Activated T-cell treated with anti-CD3 and anti-CD28 coated beads, Interleukin-2, amount 50 U/mL, for 72 hours (primary cell): ENCODE measurements at places on chromosomes 5 and 9.

GRCh38 chr9:130246126-130246525, 19.4 kb upstream of the HMCN2 start:
- no peak for DNase-seq

- no peak for DNase-seq
Measured at GRCh38 chr9:12735665-12736064, 39.2 kb upstream of the LURAP1L start.

DNA sequence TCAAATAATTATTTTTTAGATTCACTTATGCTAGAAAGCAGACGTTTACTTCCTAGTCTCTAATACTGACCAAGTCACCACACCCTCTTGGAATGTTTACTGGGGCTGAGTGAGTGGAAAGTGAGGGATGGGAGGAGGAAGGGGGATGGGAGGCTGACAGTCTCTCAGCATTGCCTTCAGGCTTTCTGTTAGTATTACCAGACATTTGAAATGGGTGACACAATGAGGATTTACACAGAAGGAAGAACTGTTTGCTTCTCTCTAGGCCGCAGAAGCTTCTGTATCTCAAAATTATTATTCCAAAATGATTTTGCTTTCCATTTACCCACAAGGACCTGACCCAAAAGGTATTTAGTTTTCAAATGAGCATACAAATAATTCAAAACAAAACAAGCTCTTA, 232.8 kb upstream of the ZNF608 start:
- no peak for DNase-seq

GRCh38 chr9:36191290-36191645, 547 bp downstream of the CLTA start:
- DNase-seq: peak; percentile 54

GRCh38 chr9:96382839-96383164, 709 bp downstream of the SLC35D2 start:
- DNase-seq: no peak

GRCh38 chr9:135081264-135081660, 6.2 kb upstream of the OLFM1 start:
- DNase-seq: no peak

DNA sequence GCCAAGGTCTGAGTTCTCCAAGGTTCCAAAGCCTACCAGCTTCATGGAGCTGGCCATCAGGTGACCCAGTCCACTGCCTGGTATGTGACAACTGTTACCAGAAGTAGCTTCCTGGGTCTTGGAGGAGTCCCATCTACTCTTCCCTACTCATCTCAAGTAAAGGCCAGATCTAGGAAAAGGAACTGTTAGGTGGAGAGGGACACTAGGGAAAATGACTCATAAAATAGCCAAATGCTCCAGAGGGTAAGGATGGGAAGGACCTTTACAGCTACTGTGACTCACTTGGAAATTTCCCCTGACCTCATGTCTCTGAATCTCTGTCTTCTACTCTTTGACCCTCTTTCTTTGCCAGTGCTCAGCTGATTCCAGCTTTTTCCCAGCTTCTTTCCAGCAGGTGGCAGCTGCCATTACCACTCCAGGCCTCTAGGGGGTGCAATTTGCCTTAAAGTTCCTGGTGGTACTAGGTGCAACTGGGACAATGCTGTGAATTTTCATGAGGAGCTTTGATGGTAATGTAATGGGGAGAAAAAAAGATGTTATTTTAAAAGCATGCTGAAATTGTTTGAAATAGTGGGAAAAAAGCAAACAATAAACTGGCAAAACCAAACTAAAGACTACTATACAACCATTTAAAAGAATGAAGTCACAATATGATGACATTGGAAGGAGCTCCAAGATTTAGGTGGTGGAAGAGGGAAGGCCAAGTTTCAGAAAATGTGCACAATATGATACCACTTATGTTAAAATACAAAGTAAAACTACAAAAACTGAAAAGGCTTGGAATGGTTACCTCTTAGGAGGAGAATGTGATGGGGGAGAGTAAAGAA, 27.1 kb upstream of the MYORG start:
- DNase-seq: peak; percentile 62

DNA sequence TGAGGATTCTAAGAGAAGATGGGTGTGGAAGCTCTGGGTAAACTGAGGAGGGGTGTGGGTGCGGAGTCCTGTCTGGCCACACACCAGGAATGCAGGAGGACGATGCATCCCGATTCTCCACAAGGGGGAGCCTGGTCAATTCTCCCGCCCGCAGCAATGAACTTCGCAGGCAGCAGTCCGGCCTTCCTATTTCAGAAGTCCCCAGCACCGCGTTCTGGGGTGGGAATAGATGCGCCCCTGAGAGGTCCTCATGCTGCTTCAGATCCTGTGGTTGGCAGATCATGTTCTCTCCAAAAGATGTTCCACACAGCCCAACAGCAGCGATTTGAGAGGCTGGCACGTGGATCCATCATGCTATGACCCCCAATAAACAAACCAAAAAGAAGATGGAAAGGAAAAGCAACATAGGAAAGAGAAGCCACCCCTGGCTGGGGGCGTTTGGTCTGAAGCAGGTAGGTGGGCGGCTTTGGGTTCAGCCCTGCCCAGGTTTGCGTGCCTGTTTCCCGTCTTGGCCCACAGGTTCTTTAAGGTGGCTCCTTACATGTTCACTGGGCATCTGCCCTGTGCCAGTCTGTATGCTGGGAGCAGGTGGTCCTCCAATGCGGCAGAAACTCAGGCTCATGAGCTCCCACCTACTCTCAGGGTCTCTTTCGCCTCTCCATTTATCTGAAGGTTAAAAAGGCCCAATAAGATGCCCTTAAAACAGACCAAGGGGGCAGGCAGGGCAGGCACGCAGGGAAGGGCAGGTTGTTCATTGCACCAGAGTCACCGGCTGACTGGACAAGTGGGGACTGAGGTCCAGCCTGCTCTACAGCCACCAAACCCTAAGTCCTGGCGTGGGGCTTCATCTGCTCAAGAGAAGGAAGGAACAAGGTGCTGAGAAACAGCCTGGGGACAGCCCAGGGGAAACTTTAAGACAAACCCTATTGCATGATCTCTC, 171.6 kb downstream of the PAX5 start:
- no peak for DNase-seq

- DNase-seq: no peak
Measured at GRCh38 chr5:135395866-135396265, 3.2 kb downstream of the MACROH2A1 start.

DNA sequence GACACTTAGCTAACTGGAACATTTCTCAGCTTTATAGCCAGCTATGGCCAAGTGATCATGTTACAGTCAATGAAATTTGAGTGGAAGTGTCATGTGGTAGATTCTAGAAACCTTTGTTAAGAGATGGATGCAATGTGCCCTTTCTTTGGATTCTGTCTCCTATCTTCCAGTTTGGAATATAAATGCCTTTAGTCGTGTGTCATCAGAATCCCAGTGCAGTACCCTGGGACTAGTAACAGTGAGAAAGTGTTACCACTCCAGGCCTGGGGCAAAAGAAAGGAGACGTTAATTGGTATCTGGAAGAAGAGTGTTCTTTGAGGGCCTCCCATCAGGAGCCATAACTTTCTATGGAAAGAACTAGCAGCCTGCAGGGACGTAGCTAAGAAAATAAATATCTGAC, 149.6 kb downstream of the SNX18 start:
- no peak for DNase-seq

DNA sequence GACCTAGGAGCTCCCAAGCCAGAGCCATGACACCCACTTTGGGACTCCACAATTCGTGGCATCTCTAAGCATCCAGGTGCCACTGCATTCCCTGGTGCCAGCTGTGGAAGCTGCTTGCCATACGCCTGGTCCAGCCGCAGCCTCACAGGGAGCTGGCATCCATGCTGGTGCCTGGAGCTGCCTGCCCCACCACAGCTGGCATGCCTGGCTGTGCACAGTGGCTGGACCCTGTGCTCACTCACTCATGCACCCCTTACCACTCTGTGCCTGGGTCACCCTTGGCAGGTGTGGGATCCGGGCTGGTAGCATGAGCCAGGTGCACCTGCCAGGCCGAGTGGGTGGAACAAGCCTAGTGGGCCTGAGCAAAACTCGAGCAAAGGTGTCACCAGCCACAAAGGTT, 90.1 kb downstream of the CAVIN4 start:
- DNase-seq: no peak

DNA sequence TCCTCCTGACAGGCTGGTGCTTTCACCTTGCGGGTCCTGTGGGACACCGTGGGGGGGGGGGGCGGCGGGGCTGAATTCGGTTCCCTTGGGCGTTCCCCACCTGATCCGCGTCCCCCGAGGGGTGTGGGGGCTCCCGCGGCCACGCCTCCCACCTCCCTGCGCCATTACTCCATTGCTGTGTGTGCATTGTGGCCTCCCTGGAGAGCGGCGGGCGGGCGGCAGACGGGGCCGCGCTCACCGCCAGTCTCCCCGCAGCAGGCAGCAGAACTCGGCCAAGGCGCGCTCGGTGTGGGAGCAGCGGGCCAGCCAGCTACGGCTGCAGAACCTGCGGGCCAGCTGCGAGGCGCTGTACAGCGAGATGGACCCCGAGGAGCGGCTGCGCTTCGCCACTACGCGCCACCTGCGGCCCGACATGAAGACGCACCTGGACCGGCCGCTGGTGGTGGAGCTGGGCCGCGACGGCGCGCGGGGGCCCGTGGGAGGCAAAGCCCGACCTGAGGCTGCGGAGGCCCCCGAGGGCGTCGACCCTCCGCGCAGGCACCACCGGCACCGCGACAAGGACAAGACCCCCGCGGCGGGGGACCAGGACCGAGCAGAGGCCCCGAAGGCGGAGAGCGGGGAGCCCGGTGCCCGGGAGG, 145.3 kb downstream of the CACNA1B start:
- DNase-seq: no peak

- DNase-seq: no peak
Measured at GRCh38 chr5:67262206-67262605, 65.6 kb upstream of the CD180 start.

DNA sequence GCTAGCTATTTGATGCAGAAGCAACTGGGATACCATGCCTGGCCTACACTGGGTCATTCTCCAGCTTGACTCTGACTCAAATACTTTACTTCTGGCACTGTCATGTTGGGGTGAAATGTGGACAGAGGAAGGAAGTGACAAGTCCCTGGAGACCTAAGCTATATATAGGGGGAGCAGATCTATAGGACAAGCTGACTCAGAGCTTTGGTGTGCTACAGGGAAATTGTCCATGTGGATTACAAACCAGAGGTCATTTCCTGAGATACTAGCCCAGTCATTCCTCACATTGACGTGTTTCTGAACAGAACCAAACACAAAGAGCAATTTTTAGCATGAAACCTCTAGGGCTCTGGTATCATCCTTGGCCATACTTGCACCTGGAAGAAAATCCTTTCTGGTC, 531.6 kb upstream of the CLINT1 start:
- DNase-seq: no peak

- DNase-seq: peak; percentile 42
Measured at GRCh38 chr9:136916330-136917184, 28.0 kb downstream of the FBXW5 start.

- no peak for DNase-seq
Measured at GRCh38 chr9:21611891-21612290, 129.8 kb upstream of the IFNE start.

DNA sequence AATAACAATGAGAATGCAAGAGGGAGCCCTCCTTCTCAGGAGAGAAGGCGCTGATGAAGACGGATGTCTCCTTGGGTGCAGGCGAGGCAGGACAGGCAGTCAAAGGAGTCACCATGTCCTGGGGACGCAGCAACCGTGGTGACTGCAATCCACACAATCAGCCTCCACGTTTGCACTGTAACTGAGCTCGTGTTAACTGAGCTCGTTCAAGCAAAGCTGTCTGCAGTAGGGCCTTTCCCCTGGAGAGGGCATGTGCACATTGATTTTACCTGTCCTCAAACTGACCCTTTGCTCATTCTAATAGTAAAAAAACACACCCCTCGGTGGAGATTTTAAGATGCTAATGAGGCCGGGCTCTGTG, 2.8 kb downstream of the SARDH start:
- DNase-seq: no peak

GRCh38 chr5:113489299-113489698, 1.0 kb upstream of the MCC start:
- DNase-seq: no peak

GRCh38 chr9:35797311-35798109, 6.1 kb downstream of the NPR2 start:
- no peak for DNase-seq

DNA sequence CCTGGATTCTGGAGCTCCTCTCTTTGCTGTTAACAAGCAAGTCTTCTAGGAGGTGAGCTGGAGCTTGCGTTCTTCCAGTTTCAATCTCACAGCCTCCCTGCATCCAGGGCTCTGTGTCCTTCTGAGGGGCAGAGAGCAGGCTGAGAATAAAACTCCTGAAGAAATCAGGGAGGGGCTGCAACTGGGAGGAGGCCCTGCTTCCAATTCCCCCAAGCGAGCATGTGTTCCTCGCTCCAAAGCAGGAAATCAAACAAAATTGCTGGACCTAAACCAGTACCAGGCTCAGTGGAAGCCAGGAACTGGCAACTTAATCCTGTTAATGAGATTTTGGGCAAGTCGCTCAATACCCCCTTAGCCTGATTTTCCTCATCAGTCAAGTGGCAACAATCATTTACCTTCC, 181.8 kb downstream of the ASTN2 start:
- DNase-seq: no peak

GRCh38 chr9:82410866-82411265, 422.3 kb downstream of the SPATA31D1 start:
- no peak for DNase-seq

GRCh38 chr5:74250304-74251102, 390.0 kb downstream of the ENC1 start:
- DNase-seq: no peak

DNA sequence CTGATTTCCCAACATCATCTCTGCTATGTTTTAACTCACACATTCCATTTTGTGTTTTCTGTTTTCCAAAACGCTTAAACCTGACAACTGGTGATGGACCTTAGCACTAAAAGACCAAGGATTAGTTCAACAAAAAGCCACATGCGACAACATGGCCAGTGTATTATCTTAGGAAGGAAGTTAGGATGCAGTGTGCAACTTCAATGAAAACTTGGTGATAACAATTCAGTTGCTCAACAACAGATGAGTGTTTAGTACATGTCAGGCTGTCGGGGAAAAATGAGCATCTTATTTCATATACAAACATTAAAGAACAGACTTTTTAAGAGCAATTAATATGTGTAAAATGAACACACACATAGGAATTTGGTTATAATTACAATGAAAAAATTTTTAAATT, 780.0 kb downstream of the SEMA5A start:
- no peak for DNase-seq

DNA sequence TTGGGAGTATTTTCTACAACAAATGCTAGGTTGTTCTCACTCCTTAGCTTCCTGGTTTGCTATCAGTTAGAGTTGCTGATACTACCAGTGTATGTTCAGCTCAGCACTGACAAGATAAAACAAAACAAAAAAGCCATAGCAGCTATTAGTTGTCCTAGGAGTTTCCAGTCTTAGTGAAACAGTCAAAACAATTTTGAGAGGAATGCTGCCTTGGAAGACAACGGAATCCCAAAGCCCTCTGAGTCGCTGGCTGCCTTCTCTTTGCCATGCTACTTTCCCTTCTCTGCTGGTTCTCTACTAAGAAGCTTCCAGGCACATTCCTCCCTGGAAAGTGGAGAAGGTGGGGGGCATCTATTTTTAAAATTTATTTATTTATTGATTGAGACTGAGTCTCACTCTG, 5.4 kb upstream of the CREBRF start:
- no peak for DNase-seq
